ENCODE measurements at places on chromosomes 2 and 18. TPM values are rescaled to one million over a fixed set of nuclear protein-coding genes. Genes with fewer than 3 reads are reported as not detected.

GRCh38 chr2:76640905-76641304 is 881.3 kb downstream of the LRRTM4 start:
- no peak for DNase-seq

DNA sequence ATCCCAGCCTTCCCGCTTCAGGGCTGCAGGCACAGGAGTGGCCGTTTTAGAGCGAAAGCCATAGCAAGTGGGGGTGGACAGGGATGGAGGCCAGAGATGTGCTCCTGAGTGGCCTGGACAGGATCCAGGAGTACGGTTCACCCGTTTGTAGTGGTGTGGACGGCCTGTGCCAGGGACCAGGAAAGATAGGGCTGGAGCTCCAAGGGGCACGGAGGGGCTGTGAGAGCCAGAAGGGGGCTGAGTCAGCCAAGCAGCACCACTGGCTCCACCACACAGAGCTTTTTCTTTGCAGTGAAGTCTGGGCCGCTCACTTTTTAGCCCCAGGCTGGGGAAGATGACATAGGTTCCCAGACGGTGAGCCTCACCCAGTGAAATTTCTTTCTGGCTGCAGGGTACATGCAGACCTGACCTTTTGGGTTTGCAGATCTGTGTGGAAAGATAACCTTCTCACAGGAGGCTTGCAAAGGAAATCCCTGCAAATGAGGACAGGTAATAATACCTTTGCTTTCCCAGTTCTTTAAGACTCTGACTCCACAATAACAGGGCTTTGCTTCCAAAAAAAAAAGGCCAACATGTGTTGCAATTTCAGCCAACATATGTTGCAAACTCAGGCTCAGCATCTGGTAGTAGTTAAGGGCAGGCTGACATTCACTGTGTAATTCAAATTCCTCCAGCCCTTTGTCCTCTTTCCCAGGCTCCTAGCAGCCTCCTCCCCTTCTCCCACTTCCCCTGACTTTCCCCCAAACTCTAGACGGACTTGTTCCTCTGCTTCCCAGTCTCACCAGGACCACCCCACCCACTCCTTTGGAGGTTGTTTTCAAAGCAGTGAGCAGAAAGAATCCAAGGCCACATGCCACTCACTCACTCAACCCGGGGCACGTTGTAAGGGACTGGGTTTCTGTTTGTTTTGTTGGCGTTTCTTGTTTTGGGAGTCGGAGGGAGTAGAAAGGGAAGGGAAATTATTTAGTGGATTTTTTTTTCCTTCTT is 20.3 kb upstream of the LAPTM4A start:
- DNase-seq = no peak

The HOXD8 gene
- total RNA-seq = not detected

The B3GNT7 gene
- total RNA-seq = 0.16 TPM

DNA sequence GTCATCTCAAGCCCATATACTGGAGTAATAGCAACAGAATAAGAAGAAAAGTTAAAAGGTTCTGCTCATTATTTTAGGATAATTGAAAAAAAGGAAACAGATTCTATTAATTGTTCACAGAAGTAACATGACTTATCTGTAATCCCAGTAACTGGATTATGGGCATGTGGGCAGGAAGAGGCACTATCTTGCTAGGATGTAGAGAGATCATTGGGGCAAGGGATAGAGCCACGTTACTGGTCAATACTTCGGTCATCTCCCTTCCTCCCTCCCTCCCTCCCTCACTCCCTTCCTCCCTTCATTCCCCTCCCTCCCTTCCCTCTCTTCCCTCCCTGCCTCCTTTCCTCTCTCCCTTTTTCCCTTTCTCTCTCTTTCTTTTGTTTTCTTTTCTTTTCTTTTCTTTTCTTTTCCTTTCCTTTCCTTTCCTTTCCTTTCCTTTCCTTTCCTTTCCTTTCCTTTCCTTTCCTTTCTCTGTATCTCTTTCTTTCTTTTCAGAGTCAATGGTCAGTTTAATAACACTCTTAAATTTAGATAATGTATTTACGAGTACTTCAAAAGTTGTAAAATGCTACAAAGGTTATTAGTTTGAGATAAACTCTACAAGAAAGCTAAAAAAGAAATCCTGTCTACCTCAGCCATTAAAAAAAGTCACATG is 82.8 kb downstream of the FHOD3 start:
- DNase-seq = no peak

DNA sequence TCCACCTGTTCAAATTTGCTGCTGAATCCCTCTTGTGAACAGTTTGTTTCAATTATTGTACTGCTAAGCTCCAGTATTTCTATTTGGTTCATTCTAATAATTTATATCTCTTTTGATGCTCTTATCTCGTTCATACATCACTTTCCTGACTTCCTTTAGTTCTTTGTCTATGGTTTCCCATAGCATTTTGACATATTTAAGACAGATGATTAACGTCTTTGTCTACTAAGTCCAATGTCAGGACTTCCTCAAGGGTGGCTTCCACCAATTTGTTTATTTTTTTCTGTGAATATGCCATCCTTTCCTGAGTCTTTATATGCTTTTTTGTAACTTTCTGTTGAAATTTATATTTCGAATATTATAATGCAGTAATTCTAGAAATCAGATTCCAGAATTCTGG is 9.6 kb downstream of the PIGN start:
- no peak for DNase-seq

DNA sequence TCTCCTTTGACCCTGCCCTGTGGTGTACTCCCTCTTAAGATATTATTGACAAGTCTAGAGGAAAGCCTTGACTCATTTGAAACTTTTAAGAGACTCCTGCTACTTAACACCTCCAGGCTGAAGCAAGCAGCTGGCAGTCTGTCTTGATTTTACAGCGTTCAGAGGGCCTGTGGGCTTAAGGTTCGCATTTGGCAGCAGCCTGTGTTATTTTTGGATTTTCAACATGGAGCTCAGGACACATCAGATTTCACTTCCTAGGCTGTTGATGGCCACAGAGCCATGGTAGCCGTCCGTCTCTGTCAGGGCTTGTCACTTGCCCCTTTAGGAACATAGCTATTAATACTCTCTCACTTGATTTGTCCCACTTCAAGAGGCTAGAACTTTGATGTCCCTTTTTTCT is 73.6 kb downstream of the VWA3B start:
- no peak for DNase-seq

DNA sequence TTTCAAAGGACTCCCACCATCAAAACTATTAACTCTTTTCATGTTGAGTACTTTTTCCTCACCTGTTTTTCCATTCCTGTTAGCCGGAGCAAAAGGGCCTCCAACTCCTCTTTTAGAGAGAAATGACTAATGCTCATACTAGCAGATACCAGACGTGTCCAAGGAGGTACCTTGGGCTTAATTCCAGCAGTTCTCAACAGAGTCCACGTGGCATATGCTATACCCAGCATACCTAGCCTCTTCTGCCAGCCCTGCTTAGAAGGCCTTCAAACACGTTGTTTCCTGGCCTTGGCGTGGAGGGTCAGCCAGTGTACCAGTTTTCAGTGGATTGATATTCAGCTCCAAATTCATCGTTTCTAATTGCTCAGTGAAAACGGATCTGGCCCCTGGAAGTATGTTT is 123.9 kb downstream of the MGAT5 start:
- no peak for DNase-seq

DNA sequence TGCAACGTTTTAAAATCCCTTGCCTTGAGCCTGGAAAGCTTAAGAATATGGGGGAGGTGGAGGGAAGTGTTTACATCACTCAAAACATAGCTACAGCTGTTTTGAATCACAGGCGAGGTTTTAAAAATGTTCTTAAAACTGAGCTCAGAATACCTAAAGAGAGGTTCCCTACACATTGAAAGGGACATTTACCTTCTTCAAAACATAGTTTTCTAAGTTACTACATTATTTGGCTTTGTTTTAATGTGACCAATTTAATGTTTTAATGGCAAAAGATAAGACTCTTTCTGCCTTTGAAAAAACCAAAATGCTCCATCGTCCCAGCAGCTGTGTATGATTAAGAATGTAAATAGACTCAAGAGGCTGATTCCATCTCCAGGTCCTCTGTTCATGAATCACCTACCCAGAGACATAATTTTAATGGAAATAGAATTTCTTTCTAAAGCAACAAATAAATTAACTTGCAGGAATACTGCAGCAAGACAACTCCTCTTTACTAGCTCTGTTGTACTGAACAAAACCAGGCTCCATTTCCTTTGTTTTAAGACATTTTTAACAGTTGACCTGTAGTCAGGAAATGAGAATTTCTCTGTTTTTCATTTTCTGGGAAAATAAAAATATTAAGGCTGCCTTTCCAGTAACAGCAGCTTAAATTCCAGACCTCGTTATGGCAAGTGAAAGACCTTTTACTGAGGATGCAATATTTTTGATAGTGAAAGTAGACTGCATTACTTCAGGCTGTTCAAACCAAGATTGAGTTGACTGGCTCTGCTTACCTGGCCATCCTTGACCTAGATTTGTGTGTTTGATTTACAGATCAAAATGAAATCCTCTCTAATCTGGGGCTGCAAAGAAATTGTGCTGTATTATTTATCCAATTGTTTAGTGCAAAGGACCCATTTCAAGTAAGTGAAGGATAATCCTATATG is 33.7 kb upstream of the WDR75 start:
- DNase-seq = no peak

The SNTG2 gene
- 1.7 TPM for total RNA-seq

- DNase-seq = no peak
Observed at GRCh38 chr18:46293742-46294181, 189.6 kb downstream of the HAUS1 start.

DNA sequence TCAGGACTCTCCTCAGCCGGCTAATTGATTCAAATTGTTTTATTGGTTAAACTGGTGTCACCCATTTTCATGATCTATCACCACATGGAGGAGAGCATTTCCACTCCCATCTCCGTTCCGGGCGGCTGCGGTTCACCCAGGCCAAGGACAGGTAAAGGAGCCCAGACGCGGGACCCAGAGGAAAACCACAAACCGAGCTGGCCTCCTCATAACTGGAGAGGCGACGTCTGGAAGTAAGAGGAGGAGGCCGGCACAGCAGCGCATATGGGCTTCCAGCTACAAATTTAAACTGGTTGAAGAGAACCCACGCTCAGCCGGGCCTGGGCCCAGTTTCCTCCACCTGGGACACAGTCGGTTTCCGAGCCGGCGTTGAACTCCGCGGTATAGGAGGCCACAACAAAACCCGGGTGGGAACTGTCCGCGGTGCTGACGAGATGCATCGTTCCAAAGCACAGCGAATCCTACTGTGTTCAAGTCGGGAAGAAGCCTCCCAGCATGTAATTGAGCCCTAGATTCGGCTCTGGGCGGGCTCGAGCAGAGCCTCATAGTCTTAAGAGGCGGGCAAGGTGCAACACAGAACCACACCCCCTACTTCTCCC is 3.0 kb upstream of the SKOR2 start:
- DNase-seq = no peak

DNA sequence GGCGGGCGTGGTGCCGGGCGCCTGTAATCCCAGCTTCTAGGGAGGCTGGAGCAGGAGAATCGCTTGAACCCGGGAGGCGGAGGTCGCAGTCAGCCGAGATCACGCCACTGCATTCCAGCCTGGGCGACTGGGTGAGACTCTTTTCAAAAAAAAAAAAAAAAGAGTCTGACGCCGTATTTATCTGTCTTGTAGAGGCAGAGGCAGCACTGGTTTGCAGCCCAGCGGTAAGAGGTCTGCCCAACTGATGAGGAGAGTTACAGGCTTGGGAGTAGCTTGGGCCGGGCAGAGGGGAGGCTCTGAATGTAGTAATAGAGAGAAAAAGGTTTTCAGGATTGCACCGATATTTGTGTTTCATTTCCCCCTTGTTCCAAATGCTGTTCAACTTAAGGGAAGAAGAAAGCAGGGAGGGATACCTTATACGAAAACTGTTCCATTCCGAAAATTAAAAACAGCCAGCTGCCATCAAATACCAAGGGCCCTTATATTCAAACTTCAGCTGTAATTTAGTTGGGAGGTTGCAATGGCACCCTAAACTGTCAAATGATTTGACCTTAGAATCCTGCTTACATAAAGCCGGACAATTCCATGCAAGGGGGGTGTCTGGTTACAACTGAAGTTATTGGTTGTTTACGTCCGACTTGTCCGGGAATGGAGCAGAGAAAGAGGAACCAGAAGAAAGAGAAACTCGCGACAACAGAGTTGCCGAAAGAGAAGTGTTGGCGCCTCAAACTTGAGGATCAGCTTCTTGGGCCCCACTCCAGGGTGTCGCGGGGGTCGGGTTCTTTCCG is 9.2 kb upstream of the SP9 start:
- DNase-seq = no peak

- no peak for DNase-seq
Observed at GRCh38 chr2:54545702-54546450, 89.7 kb downstream of the SPTBN1 start.

The IL36G gene
- total RNA-seq = not detected

- DNase-seq = no peak
Observed at GRCh38 chr2:127647242-127648190, 1.6 kb downstream of the GPR17 start.

Data from CD8-positive, alpha-beta memory T cell (primary cell).